ENCODE measurements at places on chromosomes 3 and 15.

DNA sequence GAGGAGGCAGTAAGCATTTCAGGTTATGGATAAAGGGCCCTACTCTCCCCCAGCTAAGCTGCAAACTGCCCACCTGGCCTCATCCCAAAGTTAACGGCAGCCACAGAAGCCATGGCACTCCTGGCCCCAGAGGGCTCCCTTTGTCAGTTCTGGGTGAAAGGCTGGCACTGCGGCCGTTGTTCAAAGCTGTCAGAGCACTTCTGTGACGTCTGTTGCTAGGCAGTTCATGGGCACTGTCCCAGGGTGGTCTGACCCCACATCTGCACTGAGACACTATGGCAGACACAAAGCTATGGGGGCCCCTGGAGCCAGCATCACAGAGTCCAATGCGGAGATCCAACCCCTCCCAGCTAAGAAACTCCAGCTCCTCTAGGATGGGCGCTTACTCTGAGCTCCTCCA is 30.0 kb downstream of the TLE3 start:
- no peak for DNase-seq

DNA sequence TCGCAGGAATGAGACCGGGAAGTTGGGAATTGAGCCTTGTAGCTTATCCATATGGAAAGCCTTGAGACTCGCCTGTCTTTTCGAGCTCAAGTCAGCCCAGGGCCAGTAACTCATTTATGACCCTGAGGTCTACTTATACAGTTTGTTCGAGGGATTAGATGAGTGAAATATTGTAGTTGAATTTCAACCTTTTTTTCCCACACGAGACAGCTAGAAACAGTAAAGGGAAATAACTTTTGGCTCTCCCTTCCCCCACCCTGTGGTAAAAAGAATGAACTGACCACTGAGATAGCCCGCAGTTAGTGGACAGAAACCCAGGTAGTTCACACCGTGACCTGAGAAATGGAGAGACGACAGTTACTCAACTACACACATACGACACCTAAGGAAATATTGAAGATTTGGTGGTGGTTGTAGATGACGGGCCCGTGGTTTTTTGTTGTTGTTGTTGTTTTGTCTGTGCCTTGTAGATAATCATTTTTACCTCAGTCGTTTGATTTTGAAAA is 841 bp downstream of the EIF3J start:
- no peak for DNase-seq

DNA sequence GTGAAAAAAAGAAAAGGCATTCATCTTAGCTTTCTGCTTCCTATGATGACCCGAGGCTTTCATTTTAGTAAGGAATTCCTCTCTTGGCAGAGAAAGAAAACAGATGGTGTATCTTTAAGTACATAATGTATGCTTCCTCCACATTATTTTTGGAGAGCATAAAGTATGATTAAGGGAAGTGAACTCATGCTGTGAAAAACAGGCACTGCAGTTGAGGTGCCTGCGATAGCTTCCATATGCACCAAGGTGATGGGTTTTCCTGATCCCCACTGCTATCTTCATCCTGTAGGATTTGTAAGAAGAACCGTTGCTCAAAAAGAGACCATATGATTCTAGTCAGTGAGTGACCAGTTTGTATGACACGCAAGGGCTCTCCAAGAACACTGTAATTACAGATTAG is 411.5 kb upstream of the MCTP2 start:
- no peak for DNase-seq

GRCh38 chr15:63491979-63492378 is 12.4 kb upstream of the USP3 start:
- DNase-seq: no peak

GRCh38 chr15:75887178-75887577 is 16.5 kb upstream of the FBXO22 start:
- no peak for DNase-seq

DNA sequence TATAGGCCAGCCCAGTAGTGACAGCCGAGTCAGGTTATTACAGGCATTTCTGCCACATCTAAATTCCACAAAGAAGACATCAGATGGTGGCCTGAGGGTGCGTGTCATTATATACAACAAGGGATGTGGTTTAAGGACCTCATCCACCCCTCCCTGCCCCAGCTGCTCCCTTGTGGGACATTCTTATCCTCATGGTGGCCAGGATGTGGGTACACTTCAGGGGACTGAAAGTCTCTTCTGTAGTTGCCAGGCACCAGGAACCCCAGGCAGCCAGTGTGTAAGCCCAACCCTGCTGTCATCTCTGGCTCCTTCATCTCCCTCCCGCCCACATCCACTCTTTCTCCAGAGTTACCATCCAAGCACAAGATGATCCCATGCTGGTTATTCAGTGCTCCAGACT is 224.9 kb upstream of the TOPAZ1 start:
- DNase-seq: no peak

DNA sequence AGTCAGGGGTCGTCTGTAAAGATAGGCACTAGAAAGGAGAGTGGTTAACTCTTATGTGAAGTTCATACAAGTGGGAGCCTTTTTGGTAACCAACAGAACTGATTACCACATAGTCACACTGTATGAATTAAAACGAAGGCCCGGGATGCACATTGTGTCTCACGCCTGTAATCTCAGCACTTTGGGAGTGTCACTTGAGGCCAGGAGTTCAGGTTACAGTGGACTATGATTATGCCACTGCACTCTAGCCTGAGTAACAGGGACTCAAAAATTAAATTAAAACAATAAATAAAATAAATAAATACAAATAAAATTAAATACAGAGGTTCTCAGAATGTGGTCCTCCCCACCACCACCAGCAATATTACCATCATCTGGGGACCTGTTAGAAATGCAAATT is 467 bp downstream of the DNAAF4 start:
- DNase-seq: no peak

- no peak for DNase-seq
Observed at GRCh38 chr15:59694779-59695178, 5.7 kb upstream of the BNIP2 start.

DNA sequence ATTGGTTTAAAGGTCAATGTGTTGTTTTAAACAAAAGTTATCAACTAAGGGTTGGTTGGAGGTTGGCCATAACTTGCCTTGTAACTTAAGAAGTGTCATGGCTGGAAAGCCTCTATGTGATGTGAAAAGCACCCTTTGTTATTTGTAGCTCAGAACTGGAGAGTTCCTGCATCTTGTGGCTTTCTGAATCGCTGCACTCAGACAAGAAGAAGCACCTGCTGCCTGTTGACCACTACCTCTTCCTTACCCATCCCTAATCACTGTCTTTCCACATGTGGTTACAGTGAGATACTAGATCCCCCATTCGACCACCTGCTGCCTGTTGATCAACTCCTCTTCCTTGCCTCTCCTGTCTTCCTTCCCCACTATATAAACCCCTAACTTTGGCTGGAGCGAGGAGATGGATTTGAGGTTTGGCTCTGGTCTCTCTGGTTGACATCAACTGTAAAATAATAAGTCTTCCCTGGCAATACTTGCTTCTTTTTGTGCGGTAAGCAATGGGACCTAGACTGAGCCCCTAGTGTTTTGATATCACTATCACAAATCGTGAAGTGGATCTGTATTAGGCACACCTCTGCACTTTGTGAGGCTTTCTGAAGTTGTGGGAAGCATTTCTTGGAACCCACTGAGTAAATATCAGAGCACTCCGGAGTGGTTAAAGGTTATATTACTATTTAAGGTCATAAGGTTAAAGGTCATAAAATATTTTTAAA is 13.8 kb downstream of the RPL39L start:
- no peak for DNase-seq

DNA sequence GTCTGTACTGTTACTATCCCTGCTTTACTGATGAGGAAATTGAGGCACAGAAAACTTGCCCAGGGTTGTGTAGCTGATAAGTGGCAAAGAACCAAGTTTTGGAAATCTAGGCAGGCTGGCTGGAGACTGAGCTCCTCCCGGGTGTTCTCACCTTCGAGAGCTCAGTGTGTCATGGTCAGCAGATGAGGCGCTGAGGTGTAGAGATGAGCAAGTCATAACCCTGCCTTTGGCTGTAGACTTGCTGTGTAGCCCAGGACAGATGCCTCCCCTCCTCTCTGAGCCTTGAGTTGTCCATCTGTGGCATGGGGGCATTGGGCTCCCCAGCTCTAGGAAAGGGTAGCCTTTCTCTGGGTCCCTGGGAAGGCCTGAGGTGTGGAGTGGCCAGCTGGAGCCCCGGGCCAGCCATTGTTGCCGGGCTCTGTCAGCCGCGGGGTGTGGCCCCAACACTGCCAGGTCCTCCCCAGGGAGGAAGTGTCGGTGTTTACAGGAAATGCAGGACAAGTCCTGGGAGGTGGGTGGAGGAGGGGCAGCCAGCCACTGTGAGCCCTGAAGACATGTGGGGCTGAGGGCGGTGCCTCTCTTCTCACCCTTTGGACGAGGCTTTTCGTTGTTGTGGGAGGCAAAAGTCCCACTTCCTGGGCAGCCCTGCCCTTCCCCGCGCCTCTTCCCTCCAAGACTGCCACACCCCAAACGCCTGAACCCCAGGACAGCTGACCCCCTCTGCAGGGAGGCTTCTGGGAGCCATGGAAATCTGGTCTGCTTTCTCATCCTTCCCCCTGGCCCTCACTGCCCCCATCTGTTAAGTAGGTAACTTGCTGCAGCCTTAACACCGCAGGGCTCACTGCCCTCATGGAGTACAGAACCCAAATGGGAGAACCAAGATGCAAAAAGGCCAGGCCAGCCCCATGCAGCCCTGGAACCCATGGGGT is 29.1 kb downstream of the FGD5 start:
- DNase-seq: peak; percentile 62

GRCh38 chr3:184169896-184170875 is 4.5 kb upstream of the AP2M1 start:
- peak; percentile 92 for DNase-seq

DNA sequence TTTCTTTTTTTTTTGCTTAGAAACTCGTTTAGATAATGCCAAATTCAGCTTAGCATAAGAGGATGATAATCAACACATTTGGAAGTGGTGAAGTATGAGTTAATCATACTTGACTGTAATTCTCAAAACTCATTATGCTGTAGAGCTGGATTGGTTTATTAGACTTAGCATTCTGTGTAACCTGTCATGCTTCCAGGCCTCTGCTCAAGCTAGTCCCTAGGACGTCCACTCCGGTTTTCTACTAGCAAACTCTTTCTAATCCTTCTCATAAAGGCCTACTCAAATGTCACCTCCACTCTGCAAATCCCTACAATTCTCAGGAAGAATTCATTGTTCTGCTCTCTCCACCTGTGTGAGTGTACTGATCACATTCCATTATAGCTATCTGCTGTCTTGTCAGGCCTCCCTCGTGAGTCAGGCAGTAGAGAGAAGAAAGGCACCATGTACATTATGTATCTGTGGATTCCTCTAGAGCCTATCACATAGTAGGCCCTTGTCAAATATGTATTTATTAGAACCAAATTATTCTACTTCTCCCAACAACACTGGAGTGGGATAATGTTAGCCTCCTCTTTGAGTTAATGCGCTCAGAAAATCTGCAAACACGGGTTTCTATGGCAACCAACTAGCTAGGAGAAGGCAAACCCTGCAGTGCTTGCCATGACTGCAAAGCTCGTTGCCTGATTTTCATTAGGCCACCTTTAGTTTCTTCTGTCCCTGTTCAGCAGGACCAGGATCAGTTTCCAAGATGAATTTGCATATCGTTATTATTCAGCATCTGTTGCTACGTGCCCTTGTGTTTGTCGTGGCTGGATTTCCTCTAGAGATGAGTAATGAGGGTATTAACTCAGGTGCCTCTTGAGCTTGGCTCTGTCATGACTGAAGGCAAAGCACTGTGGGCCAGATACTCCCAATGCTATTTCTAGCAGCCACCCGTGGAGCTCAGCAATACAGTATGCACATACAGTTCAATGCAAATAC is 30.7 kb downstream of the ATP13A5 start:
- DNase-seq: no peak

DNA sequence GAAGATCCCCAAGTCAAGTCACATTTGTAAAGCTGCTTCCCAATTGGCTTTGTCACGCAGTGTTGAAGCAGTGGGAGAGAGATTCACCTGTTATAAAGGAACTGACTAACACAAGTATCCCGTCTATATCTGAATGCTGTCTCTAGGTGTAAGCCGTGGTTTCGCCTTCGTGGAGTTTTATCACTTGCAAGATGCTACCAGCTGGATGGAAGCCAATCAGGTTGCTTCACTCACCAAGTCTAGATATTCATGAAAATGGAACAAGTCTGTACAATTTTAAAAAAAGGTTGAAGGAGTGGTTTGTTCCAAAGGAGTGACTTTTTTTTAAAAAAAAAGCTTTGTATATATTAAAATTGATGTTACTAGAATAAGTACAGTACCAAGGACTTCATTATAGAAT is 11.7 kb downstream of the RBM5 start:
- no peak for DNase-seq

DNA sequence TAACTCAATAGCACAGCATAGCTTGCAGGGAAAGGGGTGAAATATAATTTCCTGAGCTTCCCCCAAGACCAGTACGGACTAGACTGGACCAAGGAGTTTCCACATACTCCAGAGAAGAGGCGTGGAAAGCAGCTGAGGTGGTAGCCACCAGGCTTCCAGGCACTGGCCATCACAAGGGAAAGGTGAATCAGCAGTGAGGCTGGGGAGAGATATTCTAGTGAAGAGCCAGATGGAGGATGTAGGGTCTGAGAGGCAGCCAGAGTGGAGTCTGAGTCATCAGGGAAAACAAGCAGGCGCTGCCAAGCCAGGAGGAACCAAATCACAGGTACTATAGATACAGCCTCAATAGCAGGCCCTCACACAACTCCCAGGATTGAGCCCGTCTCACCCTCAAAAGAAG is 9.6 kb upstream of the RASA2 start:
- DNase-seq: no peak

Measured in chondrocyte (in vitro differentiated cells).